ENCODE measurements at places on chromosomes 6 and 20.

- DNase-seq = no peak
Measured at GRCh38 chr20:34355427-34355826, 7.6 kb upstream of the ITCH start.

GRCh38 chr6:31140643-31141042 lies 1.8 kb upstream of the PSORS1C2 start:
- DNase-seq = no peak

GRCh38 chr20:49486064-49486463 lies 3.6 kb upstream of the KCNB1 start:
- DNase-seq = no peak

DNA sequence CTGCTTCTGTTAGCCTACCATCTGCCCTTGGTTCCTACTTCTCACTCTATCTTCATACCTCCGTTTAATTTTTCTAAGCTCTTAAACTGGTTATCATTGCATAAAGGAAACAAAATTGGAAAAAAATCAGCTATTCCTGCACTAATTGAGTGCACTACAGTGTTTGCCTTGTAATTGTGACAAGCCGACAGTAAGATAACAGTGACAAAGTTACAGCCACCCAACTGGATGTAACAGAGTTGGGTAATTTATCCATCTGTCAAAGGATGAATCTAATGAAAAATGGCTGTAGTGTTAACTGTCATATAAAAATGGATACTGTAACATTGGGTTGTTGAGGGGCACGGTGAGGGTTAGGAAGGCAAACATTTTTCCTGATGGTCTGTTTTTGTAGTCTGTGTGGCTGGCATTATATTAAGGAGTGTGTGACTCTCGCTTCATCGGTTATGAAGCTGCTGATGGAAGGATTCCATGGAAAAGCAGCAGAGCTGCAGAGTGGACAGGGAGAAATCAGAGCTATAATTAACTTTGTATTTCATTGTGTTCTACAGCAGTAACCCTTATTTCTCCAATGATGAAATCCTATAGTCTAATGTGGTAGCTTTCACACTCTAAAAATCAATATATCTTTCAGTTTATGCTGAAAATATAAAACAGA lies 12.7 kb downstream of the PBOV1 start:
- no peak for DNase-seq

DNA sequence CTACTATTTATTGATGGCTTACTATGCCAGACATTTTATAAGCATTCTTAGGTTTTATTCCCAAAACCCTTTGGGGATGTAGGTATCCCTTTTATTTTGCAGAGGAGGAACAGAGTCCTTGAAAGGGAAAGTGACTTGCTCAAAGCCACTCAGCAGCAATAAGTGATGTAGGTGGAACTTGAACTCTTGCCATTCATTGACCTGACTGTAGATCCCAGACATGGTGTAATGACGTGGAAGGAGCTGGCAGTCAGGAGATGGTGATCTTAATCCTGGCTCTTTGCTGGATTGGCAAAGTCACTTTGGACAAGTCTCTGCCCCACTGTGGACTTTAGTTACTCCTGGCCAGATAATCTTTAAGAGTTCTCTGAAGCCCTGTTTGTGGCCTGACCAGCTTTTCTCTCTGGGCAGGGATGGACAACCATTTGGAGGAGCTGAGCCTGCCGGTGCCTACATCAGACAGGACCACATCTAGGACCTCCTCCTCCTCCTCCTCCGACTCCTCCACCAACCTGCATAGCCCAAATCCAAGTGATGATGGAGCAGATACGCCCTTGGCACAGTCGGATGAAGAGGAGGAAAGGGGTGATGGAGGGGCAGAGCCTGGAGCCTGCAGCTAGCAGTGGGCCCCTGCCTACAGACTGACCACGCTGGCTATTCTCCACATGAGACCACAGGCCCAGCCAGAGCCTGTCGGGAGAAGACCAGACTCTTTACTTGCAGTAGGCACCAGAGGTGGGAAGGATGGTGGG lies 1.6 kb downstream of the DBNDD2 start:
- DNase-seq = no peak

DNA sequence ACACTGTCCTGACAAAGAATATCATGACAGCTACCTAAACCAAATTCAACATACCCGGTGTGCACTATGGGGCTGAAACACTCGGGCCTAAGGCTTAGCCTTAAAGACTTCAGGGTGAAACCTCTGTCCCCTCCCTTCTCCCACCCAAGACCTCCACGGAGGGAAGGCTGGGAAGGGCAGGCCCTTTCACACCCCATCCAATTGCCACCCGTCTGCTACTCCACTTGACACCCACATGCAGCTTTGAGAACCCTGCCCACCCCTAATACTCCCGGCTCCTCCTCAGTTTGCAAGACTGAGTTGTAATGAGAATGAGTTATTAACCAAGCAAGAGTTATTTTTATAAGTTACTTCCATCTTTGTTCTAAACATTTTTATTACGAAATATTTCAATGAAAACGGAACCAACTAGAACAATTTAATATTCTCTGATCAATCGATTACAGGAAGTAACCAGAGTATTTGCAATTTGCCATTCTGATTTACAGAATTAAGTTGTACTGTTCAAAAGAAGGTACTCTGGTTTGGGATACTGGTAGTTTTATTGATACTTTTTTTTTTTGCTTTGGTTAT lies 3.7 kb downstream of the TAF4 start:
- DNase-seq = no peak

GRCh38 chr6:40810171-40810570 lies 223.0 kb upstream of the LRFN2 start:
- no peak for DNase-seq

DNA sequence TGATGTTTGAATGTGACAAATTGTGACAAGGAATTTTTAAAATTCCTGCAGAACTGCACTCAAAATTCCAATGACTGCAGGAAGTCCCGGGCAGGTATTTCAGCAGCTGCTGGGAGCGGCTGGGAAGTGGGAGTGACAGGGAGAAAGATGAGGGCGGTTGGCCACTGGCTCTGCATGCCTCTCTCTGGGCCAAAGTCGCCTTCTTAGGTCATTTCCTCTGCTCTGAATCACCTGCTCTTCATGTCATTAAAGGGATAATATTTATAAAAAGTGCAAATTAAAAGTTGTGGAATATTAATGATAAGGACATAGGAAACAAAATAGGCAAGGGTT lies 43.9 kb downstream of the RAMACL start:
- no peak for DNase-seq

- DNase-seq = no peak
Measured at GRCh38 chr6:45148711-45149341, 179.3 kb upstream of the RUNX2 start.

DNA sequence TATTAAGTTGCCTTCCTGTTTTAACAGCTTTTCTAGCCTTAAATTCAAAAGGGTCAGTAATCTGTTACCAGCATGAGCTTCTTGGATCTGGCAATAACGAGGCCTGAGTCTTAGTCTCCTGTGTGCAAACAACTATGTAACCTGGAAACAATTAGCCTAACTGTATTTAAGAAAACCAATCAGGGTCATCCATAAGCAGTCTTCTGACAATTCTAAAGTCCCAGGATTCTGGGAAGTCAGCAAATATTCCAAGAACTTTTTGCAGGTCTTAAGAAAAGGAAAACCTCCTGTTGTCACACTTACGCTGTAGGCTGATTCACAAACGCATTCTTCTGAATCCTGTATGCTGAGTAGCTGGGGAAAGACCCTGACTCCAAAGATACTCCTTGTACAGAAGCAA lies 90.4 kb downstream of the COL12A1 start:
- no peak for DNase-seq

GRCh38 chr6:169575365-169575764 lies 126.5 kb downstream of the WDR27 start:
- DNase-seq = no peak

DNA sequence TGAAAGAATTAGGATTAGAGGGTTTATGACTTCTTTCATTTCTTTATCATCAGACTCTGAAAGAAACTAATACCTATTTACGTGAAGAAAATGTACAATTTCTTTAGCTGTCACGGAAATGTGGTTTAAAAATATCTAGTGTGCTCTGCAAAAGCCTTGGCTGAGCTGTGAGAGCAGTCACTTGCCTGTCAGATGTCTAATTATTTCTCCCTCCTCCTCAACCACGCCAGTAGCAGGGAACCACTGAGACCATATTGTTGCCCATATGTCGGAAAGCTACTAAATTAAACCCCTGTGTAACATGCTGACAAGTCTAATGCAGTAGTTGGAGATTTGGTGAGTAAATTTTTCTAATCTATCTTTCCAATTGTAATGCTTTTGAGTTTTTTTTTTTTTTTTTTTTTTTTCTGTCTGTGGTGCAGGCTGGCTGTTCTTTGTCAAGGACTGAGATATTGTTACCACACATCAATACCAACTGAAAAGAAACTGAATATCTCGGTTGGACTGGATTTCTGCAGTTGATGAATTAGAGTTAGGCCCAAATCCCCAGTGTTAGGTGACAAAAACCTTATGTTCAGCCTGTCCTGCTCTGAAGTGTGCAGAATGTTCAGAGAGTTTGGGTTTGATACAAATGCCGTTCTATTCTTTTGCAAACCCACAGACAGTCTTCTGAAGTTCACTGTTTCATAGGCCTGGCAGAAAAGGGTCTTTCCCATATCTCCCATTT lies 302.9 kb upstream of the SYNCRIP start:
- DNase-seq = peak; percentile 14

GRCh38 chr20:47111576-47111975 lies 216.9 kb downstream of the EYA2 start:
- no peak for DNase-seq

DNA sequence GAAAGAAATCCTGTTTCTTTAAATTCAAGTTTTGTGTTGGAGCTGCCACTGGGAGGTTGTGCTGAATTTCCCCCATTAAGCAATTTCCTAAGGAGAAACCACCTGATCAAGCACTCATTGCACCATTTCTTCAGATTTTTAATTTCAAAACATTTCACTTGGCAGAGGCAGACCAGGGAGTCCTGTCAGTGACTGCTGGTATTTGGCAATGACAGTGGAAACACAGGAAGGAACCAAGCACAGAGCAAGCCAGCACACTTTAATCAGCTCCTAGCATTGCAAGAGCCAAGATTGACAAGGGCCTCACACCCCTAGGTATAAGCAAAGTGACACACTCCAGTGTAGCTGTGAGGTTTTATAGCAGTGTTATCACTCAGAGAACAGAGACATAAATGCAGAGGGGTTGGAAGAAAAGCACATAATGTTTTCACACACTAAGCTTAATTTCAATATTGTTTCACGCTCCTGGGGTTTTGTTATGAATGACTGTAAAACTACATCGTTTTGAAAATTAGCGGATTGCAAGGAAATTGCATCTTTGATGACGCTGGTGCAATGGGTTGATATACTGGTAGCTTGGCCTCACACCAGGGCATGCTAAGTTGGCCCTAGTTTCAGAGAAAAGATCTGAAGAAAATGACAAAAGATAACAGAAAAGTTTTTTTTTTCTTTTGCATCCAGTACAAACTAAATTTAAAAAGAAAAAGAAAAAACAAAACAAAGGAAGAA lies 768.4 kb downstream of the TFAP2A start:
- no peak for DNase-seq

DNA sequence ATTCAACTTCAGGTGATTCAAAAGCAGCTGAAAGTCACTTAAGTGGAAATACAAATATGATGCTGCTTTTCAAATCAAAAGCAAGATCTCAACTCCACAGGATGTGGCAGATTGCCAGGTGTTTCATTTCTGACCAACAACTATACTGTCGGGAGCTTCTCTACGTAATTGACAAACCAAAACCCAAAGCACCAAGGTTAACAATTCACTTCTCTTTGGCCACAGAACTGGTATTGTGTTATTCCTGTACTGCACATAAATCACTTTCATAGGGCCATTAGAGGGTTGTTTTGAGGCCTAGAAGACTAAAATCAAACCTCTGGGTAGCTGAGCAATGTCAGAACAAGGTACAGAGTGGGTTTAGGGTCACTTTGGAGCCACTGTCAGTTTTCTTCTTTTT lies 169.7 kb downstream of the HAO1 start:
- DNase-seq = no peak

DNA sequence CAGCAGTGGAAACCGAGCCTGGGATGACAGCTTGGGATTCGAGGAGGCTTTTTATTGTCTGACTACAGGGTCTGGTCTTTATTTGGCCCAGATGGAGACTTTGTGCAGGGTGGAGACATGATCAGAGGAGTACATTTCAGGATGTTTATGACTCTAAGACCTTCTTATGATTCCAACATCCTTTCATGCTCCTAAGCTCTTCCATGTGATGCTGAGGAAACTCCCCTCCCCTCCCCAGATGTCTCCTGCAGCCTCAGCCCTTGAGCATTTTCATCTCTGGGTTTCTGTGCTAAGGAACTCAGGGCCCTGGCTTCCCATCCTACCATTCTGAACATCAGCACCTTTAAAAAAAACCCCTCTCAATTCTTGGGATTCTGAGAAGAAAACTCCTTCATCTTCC lies 186.6 kb downstream of the SOX4 start:
- DNase-seq = no peak

- no peak for DNase-seq
Measured at GRCh38 chr6:131129689-131130553, 5.3 kb upstream of the AKAP7 start.

- no peak for DNase-seq
Measured at GRCh38 chr20:24337069-24337468, 132.4 kb upstream of the SYNDIG1 start.

- DNase-seq = no peak
Measured at GRCh38 chr20:57594092-57594951, 25.9 kb downstream of the ZBP1 start.

DNA sequence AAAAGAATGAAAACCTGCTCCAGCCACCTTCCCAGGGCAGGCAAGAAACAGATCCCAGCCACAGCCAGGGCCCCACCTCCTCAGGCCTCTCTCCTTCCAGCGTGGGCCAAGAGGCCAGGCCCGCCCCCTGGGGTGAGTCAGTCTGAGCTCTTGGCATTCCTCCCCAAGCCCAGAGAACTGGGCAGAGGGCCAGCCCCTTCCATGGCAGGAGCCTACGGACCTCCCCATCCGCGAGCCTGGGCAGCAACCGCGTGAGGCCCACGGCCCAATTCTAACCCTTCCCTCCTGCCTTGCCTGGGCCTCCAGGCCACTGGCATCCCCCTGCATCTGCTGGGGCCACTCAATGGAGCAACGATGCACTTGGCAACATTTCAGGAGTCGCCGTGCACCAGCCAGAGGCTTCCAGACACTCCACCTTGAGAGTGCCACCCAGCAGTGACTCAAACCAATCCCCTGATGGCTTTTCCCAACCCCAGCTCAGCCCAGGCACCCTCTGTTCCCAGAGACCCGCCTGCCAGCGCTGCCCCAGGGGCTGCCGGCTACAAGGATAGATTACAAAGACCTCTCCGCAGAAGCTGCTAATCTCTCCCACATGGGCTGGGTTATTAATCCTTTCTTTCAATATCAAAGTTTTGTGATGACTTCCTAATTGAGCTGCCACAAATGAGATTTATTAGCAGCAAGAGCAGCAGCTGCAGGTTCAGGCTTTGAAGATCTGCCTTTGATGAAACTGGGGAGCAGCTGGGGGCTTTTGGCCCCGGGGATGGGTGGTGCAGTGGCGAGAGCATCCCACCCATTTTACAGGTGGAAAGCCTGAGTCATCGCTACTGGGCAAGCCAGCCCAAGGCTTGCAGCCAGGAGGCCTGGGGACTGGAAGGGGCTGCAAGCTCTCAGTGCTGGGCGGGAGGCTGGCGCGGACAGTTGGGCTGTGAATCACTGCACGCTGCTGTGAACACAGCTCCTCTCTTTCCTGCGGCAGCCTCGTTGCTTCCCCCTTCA lies 85.7 kb downstream of the NFATC2 start:
- DNase-seq = peak; percentile 33
